ENCODE measurements at places on chromosomes 6 and 20.

- DNase-seq: peak; percentile 79
Measured at GRCh38 chr6:53793318-53794136, 1.3 kb upstream of the LRRC1 start.

DNA sequence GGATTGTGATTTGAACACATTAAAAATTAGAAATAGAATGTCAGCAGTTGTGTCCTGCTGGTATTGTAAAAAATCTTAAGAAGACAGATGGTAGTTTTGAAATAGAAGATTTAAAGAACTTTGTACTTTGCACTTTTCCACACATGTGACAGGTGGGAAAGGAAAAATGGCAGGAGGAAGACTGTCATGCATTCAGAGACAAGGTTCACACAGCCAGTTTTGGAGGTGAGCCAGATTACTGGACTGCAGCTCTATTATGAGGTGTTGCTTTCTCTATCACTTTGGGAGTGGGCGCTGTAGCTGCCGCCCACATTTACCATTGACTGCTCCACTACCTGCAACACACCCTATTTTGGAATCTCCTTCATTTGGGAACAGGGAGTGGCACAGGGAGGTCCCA lies 12.1 kb upstream of the NDUFAF4 start:
- DNase-seq: no peak

DNA sequence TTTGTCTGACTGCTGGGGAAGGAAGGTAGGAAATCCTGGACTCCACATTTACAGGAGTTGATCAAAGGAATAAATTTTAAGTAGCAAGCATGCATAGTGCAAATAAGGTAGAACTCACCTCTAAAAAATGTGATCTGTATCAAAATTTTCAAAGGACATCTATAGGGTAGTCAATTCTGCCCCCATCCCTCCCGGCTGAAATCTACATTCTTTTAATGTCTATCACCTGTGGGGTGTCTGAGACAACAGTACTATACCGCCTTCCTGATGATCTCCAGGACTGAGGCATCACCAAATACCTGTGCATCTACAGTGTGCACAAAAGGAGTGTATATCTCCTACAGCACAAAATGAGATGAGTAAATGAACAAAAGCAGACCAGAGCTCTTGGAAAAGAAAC lies 19.9 kb downstream of the CPNE1 start:
- no peak for DNase-seq

DNA sequence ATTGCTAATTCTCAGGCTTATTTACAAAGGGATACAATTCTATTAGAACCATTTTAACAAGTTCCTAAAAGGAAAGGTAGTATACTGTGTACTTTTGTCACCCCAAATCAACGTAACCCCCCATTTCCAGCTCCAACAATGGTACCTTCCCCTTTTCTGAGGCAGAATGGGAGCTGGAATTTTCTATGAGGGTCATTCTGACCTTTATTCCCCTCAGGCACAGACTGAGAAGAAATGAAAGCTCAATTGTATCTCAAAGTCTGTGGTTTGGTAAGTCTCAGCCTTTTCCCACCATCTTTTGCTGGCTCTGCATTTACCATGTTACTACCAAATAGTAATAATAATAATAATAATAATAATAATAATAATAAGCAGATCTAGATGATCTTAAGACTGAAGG lies 571.0 kb downstream of the RNF144B start:
- no peak for DNase-seq

GRCh38 chr6:73586416-73586974 lies 65.7 kb upstream of the EEF1A1 start:
- DNase-seq: no peak

GRCh38 chr6:27592481-27593199 lies 119.7 kb upstream of the ZNF184 start:
- peak; percentile 98 for DNase-seq

DNA sequence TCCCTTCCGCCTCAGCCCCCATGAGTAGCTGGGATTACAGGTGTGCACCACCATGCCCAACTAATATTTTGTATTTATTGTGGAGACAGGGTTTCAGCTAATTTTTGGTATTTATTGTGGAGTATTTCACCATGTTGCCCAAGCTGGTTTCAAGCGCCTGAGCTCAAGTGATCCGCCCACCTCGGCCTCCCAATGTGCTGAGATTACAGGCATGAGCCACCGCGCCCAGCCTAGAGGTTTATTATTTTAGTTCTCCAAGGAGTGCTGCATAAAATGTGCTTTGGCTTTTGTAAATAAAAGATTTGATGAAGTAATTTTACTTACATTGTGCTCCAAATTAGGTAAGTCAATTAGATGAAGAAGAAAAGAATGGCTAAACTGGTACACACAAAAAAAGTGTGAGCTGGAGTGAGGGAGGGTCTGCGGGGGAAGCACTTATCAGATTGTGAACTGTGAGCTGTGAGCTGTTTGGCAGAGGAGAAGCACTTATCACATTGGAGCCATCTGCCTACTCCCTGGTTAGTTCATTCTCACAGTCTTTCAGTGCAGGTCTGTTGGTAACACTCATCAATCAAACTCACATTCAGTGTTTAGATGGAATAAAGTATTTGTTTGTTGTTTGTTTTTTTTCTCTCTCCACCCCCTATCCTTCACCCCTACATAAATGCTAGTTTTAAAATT lies 398.0 kb downstream of the EPHA7 start:
- no peak for DNase-seq

DNA sequence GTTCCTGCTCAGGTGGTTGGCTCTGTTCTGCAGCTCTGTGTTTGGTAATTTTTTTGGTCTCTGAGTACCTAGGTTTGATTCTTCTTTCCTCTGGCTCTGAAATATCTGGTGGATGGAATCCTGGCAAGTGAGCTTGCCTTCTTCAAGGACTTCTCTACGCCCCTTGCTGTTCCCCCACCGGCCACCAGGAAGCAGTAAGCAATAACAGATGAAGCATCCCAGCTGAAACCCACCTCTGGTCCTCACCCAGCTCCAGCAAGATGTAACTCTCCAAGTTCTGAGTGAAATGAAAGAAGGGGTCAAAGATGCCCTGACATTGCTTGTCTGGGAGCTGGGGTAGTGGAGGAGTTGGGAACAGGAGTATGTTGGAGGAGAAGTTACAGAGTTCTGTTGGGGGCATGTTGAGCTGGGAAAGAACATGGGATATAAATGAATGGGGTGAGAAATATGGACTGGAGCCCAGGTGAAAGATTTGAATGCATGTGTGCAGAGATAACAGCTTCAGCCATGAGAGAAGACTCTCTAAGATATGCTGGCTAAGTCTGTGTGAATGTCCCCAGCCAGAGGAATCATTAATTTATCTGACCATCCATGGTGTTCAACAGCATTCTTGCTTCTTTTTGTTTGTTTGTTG lies 51.3 kb upstream of the GLP1R start:
- no peak for DNase-seq

DNA sequence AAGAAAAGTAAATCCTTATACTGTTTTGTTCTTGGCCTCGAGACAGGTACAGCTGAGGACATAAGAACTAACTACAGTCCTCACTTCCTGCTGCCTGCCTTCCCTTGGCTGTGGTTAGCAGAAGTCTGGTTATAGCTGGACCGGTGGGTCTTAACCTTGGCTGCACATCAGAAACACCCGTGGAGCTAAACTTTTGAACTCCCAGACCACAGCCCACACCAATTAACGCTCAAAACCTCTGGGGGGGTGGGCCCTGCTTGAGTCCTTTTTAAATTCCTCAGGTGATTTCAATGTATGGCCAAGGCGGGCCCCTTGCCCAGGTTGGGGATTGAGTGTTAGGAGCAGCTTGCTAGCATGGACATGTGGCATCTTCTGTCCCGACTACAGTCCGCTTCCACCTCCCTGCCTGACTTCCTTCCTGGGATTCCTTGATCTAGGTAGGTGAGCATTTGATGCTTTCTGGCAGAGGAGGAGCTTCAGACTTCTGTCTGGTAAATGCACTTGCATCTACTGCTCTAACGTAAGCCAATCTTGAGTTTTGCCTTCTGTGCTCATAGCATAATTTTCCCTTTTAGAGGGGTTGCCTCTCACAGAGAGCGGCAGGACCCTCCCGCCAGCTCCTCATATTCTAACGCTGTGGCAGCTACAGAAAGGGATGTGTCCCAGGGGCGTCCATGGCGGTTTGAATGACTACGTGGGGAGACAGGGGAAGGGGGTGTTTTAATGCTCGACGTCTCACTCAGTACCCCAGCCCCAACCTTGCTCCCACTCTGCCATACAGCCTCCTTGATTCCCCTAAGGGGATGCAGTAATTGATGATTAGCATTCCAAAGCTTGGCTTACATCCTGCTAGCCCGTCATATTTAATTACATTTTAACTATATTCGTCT lies 390.1 kb downstream of the ZFAND3 start:
- no peak for DNase-seq

DNA sequence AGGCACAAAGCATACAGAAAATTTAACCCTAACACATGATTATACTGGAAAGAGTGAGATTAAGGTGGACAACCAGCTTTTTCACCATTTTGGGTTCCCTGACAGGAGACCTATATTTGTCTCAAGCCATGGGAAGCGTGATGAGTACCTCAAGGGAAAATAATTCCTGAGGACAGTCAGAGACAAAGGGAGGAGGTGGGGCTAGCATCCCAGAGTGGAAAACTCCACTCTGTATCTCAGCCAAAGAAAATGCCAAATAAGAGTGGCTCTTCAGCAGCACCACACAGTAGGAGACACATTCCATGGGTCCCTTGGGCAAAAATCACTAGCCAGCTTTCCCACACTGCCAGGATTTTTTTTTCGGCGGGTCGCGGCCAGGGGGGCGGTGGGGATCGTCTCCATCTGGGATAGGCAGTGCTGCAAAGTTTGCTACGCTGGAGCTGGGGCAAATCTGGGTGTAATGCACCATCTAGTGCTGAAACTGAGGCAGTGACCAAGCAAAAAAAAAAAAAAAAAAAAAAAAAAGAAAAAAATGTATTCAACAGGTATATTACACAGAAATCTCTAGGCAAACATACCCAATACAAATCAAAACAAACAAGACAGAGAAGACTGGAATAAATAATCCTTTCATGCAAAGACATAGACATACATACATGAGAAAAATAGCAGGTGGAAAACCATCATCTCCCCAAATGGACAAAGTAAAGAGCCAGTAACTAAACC lies 77.3 kb upstream of the SLC35F1 start:
- DNase-seq: peak; percentile 34

DNA sequence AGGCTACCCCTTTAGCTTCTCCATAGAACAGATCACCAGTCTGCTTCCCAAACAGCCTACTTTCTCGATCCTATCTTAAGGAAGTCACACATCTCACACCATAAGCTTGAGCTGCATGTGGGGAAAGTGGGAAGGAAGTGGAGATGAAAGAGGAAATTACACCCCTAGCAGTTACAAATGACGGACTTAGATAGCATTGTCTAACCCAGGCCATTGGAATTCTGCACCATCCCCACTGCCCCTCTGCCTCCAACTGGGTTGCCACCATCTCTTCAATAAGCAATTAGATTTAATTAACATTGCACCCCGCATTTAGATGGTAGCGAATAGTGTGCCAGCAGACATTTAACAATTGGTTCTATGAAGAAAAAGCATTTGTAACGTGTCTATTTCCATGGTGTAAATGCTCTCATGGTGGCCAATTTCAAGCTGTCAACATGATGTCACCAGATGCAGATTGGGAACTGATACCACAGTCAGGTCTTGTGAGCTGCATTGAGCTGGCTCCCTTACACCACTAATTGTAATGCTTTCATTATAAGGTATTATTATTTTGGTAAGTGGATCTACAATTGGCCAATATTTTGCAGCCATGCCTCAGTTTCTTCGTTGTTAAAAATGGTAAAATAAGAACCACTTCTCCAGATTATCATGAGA lies 124.7 kb downstream of the CD24 start:
- no peak for DNase-seq

DNA sequence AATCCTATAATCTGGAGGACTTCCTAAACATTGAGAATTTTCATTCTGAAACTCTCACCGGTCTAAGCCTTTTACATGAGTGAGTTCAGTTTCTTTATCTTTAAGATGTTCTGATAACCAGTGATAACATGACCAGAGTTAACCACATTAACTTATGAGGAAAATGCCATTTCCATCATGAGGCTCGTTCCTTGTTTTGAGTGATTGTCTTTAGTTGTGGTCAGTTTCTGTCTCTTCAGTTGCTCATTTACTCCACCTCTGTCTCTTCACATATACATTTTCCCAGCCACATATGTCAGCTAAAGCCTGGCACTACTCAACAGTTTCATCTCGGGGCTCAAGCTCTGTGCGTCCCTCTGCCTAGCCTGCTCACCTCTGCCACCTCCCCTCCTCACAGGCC lies 70.4 kb downstream of the JAG1 start:
- no peak for DNase-seq

DNA sequence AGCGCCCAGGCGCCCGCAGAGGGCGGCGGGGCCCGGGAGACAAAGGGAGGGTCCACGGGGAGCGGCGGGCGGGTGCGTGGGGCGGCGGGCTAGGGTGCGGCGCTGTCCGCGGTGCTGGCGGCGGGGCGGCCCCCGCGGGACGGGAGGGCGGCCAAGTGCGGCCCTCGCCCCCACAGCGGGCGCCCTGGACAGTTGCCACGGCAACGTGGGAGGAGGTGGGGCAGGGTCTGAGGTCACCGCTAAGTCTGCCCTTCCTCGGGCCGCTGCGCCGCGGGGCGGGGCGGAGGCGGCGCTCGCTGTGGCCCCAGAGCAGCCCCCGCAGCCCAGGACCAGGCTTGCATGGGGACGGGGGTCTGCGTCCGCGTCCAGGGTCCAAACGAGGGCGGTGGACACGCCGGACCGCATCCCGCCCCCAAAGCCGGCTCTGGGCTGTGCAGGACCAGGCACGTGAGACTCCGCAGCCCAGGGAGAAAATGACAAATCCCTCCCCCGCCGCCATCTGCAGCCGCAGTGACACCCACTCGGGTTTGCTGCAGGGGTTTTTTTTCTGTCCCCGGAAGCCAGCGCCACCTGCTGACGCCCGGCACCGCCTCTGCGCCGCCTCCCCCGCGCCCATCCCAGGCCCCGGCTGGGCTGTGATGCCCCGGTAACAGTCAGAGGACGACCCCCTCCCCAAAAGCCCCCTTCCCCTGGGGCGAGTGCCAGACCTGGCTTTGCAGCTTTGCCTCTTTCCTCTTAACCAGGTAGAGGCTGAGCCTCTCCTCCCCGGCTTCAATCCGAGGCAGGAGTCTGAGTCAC lies 36.8 kb downstream of the YTHDF1 start:
- no peak for DNase-seq

GRCh38 chr6:10534419-10534762 lies 13.2 kb downstream of the GCNT2 start:
- DNase-seq: no peak

GRCh38 chr6:72955666-72956065 lies 269.6 kb downstream of the KHDC1L start:
- no peak for DNase-seq

DNA sequence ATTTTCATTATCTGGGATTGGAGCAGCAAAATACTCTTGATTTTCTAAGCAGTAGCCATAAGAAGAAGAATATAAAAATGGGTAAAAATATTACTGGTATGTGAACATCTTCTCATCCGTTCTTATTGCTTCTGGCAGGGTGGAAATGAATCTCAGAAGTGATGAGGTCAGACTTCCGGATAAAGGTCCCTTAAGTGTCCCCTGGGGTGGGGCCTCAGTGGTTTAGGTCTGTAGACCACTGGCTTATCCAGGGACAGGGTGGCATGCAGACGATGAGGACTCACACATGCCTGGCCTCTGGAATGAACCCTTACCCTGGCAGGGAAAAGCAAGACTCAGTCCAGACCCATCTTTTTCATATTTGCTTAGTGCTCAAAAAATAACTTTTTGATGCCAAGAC lies 143.3 kb downstream of the UST start:
- no peak for DNase-seq

GRCh38 chr6:97765461-97765860 lies 482.4 kb upstream of the MMS22L start:
- DNase-seq: no peak

All from COLO829 (cell line).